ENCODE measurements at places on chromosomes 4 and X.

DNA sequence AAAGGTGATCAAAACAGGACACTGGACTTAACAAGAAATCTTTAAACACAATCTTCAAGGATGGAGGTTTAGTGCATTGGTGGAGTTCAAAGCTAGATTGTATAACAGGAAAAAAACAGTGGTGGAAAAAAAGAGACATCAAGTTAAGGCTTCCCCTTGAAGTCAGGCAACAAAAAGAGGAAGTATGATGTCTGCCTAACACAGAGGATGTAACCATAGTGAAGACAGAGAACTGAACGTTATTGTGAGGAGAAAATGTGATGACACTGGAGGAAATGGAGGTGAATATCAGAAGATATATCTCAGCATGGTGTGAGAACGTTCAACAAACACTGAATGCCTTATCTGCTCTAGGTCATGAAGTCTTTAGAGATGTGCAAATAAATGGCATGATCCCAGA is 192.4 kb upstream of the AR start:
- DNase-seq = no peak

- DNase-seq = no peak
Measured at GRCh38 chr4:28565396-28565795, 1704.8 kb downstream of the STIM2 start.

DNA sequence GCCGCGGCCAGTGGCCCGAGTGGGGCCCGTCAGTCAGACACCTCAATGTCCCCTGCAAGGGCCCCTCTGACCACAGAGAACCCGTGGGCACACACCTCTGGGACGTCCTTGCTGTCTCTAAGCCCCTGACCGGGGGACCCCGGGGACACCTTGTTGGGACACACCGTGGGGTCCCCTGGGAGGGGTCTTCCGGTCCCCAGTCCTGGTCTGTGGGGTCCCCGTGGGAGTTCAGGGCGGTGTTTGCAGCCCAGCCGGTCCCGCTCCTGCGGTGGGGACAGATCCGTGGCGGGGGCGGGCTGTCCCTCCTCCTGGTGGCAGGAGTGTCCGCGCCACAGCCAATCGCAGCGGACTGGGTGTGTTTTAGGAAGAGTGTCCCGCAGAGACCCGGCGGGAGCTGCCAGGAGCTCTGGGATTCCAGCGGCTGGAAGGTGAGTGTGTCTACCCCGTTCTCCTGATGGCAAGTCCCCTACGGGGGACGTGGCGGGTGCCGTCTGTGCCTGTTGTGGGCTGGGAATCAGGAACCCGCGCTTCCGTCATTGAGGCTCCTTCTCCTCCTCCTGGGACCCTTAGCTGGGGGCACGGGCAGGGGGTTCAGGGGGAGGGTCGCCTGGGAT is 5.1 kb upstream of the PLCXD1 start:
- DNase-seq = no peak

DNA sequence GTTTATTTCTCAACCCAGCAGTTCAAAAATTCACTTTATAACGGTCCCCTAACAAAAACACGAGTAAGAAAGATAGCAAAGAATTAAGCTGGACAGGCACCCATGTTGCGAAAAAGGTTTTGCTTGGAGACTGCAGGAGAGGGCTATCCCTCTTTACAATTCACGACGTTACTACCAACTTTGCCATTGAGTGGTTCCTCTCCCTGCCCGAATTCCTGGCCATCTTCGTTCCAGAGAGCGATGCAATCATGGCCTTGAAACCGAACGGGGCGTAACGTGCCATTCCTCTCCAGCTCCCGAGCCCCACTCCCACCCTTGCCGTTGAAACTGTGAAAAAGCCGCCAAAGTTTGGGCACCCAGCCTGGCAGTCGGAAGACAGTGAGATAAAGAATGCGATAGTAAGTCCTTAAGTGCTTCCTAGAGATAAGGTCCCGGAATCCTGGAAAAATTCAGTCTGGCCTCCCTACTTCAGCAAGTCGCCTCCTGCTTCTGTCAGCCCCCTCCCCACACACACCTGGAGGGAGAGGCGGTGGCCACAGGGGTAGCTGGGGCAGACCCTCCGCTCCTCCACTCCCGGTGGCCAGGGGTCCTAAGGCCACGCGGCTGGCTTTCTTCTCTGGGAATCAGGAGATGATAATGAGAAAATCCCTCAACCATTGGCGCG is 65.2 kb downstream of the FBXO8 start:
- DNase-seq = no peak

DNA sequence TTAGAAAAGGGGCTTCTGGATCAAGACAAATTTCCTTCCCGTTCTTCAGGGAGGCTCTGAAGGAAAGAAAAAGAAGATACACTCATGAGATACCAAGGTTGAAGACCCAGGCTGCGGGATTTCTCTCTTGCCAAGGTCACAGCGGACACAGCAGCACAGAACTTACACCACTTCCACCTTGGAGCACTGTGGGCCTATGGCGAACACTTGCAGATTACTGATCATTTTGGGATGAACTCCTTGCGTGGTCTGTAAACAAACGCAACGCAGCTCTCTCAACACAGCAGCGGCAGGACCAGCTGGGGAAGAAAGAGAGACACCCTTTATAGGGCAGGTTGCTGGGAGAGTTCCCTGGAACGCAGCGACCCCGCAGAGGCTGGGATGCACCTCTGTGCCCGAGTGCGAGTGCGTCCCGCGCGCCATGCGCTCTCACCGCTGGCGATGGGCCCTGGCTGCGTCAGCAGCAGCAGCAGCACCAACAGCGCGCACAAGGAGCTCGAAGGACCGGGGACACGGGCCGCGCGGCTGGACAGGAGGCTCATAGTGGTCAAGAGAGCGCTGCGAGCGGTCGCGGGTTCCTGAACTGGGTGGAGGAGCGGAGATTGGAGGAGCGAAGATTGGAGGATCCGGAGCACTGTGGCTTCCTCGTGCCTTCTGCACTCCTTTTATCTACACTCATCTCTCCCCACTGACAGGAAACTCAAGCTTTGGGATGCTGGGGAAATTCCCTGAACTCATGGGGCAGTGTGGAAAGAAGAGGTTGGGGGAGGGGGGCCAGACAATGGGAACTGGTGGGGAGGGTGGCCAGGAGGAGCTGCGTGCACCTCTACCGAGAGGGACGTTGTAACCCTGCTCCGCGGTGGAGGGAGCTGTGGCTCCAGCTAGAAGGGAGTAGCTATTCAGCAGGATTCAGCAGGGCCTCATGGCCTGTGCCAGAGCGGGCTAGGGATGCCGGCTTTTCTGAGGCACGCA is at the start of gene CXCL5:
Gene CXCL5 (minus strand): TSS at position 638 of the 972 bp plus-strand sequence. CDS start 96 bp downstream, at position 542.
- DNase-seq = peak; percentile 17

DNA sequence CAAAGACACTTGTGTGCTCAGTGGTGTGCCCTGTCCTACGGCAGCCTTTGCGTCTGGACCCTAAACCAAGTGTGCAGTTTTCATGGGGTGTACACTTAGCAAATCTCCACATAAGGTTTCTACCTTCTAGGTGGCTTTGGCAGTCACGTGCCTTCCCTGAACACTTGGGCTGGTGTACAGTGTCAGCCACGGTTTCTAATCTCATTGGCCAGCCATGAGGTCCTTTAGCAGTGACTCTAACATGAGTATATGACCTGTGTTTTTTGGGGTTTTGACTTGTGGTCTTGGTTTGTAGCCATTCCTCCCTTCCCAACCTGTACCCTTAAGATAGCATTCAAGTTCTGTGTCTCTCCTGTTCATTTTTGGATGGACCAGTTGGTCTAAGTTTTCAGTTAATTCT is 76.3 kb downstream of the PTTG2 start:
- DNase-seq = no peak

DNA sequence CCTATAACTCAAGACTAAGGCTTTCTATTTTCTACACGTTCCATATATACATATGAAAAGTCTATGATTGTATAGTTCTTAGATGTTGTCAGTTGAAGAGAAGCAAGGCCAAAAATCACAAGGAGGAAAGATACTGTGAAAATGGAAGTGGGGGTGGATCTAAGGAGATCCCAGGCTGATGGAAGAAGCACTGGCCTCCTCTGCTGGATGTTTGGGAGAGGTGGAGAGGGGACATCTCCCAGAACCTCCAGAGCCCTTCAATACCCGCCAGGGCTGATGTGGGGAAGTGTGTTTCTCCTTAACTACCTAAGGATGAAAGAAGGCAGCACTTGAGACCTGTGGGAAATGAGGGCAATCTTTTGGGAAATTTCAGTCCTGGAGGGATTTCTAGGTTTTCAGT is 67.4 kb downstream of the RASGEF1B start:
- DNase-seq = no peak

- DNase-seq = peak; percentile 60
Measured at GRCh38 chrX:44828008-44828605, 15.7 kb upstream of the DUSP21 start.

GRCh38 chr4:147108409-147108808 is 162.7 kb upstream of the TTC29 start:
- DNase-seq = no peak

- DNase-seq = no peak
Measured at GRCh38 chr4:38330321-38330720, 333.7 kb upstream of the KLF3 start.

DNA sequence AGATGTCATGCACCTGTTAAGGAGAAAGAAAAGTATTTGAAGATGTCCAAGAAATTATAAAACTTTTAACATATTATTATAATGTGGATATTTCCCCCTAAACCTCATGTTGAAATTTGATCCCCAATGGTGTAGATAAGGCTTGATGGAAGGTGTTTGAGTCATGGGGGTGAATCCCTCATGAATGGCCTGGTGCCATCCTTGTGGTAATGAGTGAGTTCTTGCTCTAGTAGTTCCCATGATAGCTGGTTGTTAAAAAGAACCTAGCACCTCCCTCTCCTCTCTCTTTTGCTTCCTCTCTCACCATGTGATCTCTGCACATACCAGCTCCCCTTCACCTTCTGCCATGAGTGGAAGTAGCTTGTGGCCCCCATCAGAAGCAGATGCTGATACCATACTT is 176.6 kb upstream of the NR3C2 start:
- no peak for DNase-seq

GRCh38 chrX:64894454-64895038 is 81.7 kb downstream of the ZC4H2 start:
- no peak for DNase-seq

DNA sequence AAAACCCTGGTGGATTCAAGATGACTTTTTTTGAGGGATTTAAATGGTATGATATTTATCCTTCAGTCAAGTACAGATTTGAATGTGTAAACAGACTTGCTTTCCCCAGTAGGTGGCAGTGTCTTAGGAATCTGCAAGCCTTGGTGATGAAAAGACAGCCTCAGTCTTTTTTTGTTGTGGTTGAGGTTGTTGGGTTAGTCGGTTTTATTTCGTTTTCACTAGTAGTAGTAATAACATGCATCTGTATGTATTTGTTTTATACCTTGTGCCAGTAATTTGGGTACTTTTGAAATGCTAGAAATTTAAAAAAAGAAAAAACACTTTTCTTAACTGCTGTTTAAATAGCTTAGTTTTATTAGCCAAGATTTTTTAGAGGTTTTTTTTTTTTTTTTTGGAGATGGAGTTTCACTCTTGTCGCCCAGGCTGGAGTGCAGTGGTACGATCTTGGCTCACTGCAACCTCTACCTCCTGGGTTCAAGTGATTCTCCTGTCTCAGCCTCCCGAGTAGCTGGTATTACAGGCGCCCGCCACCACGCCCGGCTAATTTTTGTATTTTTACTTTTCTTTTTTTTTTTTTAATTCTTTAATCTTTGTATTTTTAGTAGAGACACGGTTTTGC is 39.2 kb downstream of the COPS4 start:
- DNase-seq = peak; percentile 49

DNA sequence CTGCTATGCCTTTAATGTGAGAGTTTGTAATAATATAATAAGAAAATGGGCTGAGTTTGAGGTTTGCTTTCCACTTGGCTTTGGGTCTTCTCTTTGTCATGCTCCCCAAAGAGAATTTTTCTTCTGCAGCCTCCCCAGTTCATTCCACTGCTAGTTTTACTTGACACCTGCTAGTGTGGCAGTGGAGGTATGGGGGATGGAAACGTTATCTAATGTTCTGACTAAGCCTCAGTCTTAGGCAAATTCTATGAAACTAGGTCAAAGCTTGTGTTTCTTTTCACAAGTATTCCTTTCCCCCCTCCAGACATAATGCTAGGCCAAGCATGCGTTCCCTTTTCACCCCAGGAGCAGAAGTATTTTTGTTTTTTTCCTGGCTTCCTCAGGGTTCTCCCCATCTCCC is 67.5 kb downstream of the PPP1R2C start:
- no peak for DNase-seq

- no peak for DNase-seq
Measured at GRCh38 chr4:123936621-123937043, 540.0 kb downstream of the SPRY1 start.

- DNase-seq = peak; percentile 16
Measured at GRCh38 chrX:118603981-118604380, 108.4 kb downstream of the DOCK11 start.

GRCh38 chr4:140718241-140718952 is 37.8 kb downstream of the TBC1D9 start:
- no peak for DNase-seq

GRCh38 chrX:5998456-5998855 is 230.2 kb downstream of the NLGN4X start:
- no peak for DNase-seq

DNA sequence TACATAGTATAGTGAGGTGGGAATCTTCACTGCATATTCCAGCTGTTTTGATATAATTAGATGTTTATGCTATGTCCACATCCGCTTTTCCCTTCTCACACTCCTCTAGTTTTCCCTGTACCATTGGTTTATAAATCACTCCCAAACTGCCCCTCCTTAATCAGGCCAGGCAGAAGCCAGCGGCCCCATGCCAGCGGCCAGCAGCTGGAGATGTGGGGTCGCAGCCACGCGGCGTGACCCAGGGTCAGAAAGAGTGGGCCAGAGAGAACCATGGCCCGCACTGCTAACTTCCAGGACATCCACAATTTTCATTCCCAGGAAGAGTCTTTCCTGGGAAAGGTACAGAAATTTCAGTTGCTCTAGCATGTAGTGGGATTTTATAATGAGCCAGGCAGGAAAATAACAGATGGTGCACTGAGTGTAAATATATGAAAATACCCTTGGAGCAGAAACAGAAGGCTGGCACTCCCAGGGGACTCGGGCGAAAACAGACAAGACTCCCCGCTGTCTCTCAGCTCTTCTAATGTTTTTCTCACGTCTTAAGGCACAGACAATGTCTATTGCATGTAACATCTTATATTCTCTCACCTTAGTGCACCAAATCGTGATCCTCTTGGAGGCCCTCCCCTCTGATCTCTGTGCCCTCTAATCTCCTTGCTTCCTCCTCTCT is 145.9 kb upstream of the ZFP42 start:
- no peak for DNase-seq

DNA sequence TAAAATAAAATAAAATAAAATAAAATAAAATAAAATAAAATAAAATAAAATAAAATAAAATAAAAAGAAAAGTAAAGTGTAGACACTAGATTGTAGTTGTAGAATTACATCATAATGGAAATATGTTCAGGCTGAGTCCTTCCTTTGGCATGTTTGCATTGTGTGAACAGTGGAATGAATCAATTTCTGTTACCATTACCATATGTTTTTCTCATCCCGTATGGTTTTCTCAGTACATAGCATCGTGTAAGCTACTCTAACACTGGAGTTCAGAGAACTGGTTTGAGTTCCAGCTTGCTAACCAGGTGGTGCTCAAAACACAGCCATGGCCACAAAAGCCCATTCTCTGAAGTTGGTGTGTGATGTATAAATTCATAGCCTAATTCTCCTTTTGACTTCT is 45.9 kb downstream of the USP11 start:
- peak; percentile 62 for DNase-seq

Measured in fibroblast of skin of left biceps (primary cell).